Right lobe of liver (tissue), 6 donors: ENCODE measurements at places on chromosomes 5 and 9.

DNA sequence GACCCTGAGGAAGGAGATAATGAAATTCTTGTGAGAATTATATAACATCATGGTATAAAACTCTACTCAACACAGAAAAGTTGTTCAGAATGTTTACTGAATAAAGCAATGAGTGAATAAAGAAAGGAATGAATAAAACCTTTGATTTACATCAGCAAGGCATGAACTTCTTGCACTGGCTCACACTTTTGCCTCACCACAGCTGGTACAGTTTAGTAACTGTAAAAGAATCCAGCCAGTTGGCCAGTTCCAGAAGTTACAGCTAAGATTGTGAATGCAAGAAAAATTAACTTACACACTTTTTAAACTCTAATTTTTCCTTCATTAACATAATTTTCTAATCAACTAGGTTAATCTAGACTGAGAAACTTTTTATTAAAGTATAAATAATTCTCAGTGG is 490.9 kb downstream of the NFIB start:
- DNase-seq: no peak

- DNase-seq: no peak
These were observed 26.2 kb upstream of the GPR21 start for GRCh38 chr9:123007269-123007668.

- peak; percentile 44 for DNase-seq
These were observed 45.5 kb upstream of the RNU6ATAC start for GRCh38 chr9:134209731-134210311.

DNA sequence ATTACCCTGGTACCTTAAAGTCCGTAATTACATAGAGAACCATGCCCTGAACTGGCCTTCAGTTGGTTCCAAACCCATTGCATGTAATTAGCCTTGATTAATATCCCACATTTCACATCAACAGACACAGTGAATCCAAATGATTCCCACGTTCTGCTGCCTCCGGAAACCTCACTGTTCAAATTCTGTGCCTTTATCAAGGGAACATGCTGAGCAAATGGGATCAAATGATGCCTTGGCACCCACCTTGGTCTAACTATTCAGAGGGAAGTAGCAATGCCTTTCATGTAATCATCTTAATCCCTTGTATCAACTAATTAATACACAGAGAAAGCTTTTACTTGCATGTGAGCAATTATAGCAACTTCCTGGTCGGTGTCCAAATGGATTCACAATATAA is 100.6 kb downstream of the EFNA5 start:
- DNase-seq: no peak

- DNase-seq: no peak
These were observed 402.5 kb downstream of the NFIB start for GRCh38 chr9:13911473-13911872.
